NCI-H2171 (cell line): ENCODE measurements at places on chromosomes 3 and 15.
A peak's percentile ranks its signal among the peaks of the same experiment; 100 is the strongest.

- no peak for DNase-seq
Measured at GRCh38 chr3:123325766-123326256, 123.1 kb downstream of the ADCY5 start.

- DNase-seq: no peak
Measured at GRCh38 chr3:10440684-10441083, 64.7 kb downstream of the ATP2B2 start.

DNA sequence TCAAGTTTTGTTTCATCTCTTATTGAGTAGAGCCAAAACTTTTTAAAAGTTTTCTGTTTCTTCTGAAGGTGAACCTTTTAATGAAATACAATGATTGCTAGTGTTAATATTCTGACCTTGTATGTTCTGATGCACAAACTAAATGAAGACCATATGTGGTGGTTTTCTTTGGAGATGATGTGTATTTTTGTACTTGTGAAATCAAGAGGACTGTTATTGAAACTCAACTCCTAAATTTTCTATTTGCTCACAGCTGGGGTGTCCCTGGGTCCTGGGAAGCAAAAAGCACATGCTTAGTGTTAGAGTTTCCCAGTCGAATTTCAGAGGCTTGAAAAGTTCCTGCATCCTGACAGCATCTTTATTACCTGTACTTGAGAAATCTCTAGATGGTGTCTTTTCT lies 1185.8 kb upstream of the ALCAM start:
- DNase-seq: no peak

- no peak for DNase-seq
Measured at GRCh38 chr3:156535798-156536197, 19.1 kb downstream of the SSR3 start.

- DNase-seq: no peak
Measured at GRCh38 chr15:33675246-33675645, 293.1 kb upstream of the CHRM5 start.

- DNase-seq: no peak
Measured at GRCh38 chr3:40642812-40643211, 118.1 kb downstream of the ZNF621 start.

GRCh38 chr3:183073839-183074238 lies 25.5 kb downstream of the MCCC1 start:
- DNase-seq: no peak

GRCh38 chr3:134428401-134428800 lies 54.2 kb upstream of the AMOTL2 start:
- DNase-seq: no peak

DNA sequence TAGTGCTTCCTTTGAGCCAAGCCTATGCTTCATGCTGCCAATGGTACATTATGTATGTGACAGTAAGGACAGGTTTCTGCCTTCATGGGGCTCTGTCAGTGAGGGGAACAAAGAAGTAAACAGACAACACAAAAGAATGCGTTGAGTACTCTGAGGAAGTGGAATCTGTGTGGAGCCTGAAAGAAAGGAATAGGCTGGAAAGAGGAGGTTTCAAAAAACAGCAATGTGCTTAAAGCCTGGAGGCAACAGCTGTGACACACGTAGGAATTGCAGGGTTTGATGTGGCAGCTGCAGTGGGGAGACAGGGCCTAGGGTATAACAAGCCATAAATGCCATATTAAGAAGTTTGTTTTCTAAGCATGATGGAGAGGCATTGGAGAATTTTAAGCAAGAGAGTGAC lies 316.7 kb downstream of the CLSTN2 start:
- DNase-seq: no peak

GRCh38 chr15:38297623-38298388 lies 45.2 kb downstream of the SPRED1 start:
- DNase-seq: no peak

DNA sequence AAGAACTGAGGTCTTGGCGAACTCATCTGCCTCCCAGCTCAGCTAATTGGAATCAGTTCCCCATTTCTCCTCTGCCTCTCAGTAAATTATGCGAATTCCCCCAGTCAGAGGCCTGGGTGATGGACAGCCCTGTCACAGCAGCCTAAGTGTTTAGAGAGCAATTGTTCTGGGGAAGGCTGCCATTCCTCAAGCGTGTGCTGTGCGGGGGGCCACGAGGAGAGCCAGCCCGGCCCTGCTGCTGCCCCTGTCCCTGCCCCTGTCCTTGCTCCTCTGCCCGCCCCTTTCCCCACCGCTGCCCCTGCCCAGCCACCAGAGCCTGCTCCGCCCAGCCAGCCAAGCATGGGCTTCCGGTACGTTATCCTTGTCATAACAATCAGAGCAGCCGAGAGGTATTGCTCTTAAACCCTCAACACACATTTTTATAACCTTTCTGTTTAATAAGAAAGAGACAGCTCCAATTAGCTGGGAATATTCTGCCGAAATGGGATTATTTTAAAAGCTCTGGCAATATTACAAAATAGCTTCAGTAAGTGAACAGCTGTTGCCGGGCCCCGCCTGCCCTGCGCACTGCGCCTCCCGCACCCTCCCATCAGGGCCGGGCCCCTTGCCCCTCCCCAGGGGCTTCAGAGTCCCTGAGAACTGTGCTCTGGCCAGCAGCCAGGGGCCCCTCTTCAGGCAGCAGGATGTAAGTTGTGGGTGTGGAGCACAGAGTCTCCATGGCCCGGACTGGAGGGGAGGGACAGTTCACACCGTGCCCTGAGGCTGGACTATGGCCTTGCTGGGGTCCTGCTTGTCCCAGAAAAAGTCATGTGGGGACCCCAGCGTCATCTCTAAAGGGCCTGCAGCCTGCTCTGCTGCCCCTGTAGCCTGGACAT lies 12.4 kb upstream of the CACNA2D2 start:
- peak; percentile 80 for DNase-seq

DNA sequence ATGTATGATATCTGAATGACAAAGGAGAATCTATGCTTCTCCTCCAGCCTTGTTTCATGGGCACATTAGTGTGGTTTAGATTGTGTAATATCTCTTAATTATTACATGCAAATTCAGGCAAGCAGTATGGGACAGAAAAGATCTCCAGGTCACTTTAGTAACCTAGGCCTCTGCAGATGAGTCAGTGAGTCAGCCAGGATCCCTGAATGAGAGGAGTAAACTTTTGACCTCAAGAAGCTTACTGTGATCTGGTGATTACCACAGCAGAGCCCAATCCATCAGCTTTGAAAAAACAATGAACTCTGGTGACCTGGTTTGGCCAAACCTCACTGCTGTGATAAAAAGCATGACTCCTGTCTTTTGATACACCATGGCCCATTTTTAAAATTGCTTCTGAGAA lies 107.8 kb downstream of the LRRN1 start:
- DNase-seq: no peak

DNA sequence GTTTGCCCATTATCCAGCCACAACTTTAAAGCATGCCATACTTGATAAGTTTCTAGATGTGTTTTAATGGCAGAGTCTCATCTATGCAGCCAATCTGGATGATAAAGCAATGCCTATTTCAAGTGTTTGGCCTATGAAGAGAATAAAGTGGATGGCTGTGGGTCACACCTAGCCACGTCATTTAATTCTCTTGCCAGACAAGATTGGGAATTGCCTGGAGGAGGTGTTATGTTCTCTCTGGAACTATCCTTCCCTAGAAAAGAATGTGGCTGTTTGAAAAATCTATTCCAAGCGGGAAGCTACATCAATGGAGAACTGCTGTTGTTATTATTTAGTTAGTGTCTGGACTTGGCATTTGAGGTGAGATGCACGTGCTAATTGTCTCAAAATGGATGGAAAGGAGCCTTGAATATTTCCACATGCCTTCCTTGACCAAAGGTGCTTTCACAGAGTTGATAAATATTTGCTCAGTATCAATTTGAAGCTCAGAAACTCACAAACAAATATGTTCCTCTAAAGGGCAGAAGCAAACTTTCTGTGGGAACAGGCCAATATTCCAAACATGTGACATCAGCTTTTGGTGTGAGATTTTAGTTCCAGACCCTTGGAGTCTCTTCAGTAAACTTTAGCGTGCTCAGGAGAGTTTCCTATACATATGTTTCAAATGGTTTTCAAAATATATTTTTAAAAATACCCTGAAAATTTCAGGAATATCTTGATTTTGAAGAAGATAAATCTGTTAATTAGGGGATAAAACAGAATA lies 510.6 kb upstream of the SGO1 start:
- no peak for DNase-seq

DNA sequence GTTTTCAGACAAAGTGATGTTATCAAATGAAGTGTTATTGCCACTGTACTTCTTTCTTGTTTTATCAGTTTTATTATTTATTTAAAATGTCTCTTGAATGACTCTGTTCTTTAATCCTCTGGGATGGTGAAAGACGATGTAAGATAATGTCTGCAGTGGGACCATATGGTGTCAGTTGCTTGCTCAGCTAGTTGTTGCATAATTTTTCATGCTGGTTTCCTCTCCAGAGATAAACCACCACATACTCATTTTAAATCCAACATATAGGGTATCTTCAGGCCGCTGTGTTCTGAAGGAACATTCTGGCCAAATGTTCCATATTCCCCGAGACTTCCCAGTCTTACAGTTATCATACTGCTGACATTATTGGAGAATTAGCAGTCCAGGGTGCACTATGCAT lies 75.9 kb downstream of the GABRG3 start:
- no peak for DNase-seq
